ENCODE measurements at places on chromosomes 1 and 21.
A peak's percentile ranks its signal among the peaks of the same experiment; 100 is the strongest.

DNA sequence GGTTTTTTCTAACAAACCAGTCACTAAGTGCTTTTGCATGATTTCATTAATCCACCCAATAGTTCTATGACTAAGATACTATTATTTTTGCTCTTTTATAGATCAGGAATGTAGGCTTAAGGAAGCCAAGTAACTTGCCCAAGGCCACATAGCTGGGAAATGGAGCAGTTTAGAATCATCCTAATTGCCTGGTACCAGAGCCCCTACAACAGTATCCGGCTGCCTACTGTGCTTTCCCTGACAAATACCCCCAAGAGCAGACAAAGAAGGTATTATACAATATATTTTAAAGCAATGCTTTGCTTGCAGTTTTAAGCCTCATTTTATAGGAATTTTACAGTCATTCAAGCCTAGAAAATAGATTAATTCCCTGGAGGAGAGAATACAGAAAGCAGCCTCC, 45.5 kb upstream of the RASAL2 start:
- DNase-seq: no peak

GRCh38 chr1:43293176-43293575, 7.6 kb upstream of the TIE1 start:
- DNase-seq: no peak

- DNase-seq: no peak
These were observed 138.2 kb downstream of the ZNF326 start for GRCh38 chr1:90133133-90133532.

GRCh38 chr1:18396247-18396980, 84.3 kb upstream of the KLHDC7A start:
- no peak for DNase-seq

GRCh38 chr1:203065191-203065590, 20.6 kb downstream of the MYOG start:
- no peak for DNase-seq

DNA sequence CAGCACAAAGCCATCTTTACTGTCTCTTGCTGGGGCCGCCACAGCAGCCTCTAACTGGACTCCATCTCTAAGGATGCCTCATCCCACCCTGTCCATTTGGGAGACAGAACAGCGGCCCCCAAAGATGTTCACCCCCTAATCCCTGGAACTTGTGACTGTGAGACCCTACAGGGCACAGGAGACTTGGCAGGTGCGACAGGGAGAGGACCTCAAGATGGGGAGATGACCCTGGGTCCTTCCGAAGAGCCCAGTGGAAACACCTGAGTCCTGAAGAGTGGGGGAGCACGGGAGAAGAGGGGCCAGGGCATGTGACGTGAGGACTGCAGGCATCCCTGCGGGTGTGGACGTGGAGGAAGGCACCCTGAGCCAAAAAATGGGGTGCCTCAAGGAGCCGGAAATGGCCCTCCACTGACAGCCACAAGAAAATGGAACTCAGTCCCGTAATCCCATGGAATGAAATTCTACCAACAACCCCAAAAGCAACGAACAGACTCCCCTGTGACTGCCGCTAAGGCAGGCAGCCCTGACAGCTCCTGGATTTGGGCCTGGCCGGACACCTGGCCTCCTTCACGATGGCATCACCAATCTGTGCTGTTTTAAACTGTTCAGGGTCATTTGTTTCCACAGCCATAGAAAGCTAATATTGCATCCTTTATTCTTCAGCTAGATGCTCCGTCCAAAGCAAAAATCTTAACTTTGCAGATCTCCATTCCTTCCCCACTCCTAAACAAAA, 34.0 kb downstream of the C2CD2 start:
- no peak for DNase-seq

- no peak for DNase-seq
These were observed 64.0 kb downstream of the NENF start for GRCh38 chr1:212496682-212497081.

GRCh38 chr1:156706657-156707416, 1.5 kb upstream of the CRABP2 start:
- no peak for DNase-seq

GRCh38 chr1:241658081-241658793, 6.2 kb downstream of the WDR64 start:
- no peak for DNase-seq

GRCh38 chr1:2812939-2813653, 11.6 kb upstream of the TTC34 start:
- DNase-seq: no peak

GRCh38 chr1:212557739-212558692, 50.5 kb upstream of the ATF3 start:
- peak; percentile 32 for DNase-seq

GRCh38 chr1:181139631-181140061, 51.1 kb downstream of the IER5 start:
- no peak for DNase-seq

- peak; percentile 78 for DNase-seq
These were observed 29.9 kb upstream of the TMEM61 start for GRCh38 chr1:54950369-54951163.

- DNase-seq: no peak
These were observed 23.9 kb downstream of the DCAF8 start for GRCh38 chr1:160238408-160238807.

DNA sequence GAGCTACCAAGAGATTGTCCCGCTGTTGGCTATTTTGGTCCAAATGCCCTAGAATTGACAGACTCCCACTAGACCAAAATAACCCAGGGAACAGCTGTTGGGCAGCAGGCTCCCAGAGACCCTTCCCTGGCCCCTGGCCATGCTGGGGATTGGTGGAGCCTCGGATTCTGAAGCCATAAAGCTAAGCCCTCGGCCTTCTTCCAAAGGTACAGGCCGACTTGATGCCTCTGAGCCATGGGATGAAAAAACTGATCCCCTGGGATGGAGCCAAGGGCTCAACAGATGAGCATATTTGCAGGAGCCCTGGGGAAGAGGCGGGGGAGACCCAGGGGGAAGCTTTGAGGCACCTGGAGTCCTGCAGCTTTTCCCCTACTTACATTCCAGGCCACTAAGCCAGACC, 1.0 kb upstream of the LRRC38 start:
- DNase-seq: no peak

GRCh38 chr1:109814223-109814622, 50.5 kb upstream of the EPS8L3 start:
- DNase-seq: no peak

- no peak for DNase-seq
These were observed 7.3 kb downstream of the RNU1-2 start for GRCh38 chr1:16903054-16903453.

DNA sequence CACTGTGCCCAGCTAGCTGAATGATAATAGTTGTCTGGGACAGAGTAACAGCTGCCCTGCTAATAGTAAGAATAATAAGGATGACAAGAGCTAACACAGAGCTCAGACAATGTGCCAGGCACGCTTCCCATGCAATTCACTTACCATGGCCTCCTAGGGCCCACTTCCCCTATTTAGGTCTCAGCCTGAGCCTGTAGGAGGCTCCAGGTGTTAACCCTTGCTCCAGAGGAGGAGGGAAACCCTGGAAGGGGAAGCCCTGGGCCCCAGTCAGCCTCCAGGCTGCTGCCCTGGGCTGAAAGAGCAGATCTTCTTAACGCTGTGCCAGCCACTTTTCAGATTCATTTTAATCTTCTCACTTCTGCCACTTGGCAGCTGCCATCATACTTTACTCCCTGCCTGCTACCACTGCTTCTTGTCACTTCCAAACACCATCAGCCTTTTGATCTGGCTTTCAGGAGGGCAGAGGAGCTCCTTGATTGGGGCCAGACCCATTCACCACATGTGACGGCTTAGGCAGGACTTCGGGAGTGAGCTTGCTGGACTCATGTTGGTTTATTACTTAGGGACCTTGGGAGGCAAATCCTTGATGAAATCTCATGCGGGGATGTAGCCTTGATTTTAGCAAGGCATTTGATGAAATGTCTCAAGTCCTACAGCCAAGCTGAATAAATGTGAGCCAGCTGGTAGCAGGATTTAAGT, 66.7 kb upstream of the PARP1 start:
- DNase-seq: no peak
